Daoy (cell line): ENCODE measurements at places on chromosomes 6 and 20.

GRCh38 chr20:63318391-63319163 lies 25.6 kb downstream of the COL20A1 start:
- DNase-seq: no peak

DNA sequence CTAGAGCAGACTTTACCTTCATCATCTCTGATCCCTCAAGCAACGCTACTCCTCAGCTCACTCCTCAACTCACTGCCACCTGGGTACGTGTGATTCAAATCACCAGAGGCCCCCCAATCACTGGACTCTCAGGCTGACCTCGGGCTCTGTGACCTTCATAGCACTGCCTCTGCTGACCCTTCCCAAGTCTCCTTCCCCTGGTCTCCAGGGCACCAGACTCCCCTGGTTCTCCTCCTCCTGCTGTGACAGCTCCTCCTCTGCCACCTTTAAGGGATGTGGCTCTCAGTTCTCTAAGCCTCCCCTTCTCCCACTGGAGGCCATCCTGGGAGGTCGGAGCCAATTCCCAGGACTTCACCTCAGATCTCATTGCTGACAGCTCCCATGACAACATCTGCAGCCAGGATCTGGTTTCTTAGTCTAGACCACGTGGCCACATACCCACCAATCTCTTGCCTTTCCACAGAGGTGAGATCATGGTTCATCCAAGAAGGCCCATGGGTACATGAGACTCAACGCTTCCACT lies 90.4 kb downstream of the NFATC2 start:
- no peak for DNase-seq

- no peak for DNase-seq
These were observed 130.0 kb upstream of the SGK1 start for GRCh38 chr6:134447883-134448387.

- no peak for DNase-seq
These were observed 21.0 kb downstream of the ZC3H12D start for GRCh38 chr6:149463781-149464180.

DNA sequence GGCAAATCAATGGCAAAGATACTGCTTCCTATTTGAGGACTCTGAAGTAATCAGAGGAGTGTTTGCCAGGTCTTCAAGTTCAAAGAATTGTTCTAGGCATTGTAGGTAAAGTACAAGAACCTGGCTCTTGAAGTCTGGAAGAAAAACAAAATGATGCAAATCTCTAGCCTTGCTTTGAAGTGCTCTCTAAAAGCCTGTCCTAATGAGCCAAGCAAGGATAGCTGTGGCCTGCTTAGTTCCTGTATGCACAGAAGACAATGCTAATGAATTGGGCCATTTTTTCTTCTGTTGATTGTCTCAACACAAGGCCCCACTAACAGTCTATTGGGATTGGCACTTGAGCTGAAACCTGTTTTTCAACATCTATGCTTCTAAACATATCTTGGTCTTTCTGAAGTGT lies 165.0 kb upstream of the POU3F2 start:
- DNase-seq: no peak

DNA sequence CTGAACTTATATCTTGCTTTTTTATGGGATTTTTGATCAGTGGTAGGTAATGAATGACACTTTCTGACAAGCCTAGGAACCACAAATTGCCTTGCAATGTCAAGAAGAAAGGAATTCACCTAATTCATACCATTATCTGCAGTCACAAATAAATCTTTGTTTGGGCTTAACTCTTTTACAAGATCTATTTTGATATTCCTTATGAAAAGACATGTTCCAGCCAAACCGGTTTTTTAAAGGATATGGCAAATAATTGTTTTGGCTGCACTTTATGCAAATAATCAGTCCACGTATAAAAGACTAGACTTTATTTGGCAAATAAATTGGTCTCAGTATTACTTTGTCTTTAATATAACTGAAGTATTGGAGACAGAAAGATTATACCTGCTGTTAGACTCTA lies 771.7 kb upstream of the ADGRB3 start:
- no peak for DNase-seq

DNA sequence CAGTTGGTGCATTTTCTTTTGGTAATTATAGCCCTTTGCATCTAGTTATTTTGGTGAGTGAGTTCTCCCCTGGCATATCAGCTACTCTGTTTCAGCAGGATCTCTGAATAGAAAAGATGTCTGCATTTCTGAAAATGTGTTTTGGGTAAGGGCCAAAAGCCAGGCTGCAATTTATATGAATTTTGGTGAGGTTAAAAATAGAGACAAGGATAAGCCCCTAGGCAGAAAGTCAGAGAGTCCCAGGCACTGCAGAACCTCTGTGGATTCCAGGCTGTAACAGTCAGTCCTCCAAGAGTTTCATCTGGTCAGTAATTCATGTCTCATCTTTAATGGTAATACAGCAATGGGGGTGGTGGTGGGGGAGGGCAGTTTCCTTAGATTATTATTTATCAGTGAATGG lies 53.0 kb downstream of the HDGFL1 start:
- no peak for DNase-seq

DNA sequence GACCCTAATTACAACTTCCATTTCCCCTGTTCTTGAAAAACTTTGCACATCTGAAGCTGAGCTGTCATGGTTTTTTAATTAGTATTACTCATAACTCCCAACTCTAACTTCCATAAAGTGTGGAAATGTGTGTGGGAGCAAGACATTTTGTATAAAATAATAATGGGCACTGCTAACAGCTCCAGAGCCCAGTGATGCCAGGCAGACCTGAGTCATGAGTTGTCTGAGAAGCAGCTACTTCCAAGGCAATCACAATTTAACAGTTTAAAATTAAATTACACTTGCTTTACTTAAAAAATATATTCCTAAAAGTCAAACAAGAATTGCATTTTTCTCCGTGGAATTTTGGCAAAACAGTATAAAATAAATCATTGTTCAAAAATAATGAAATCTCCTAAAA lies 6.4 kb downstream of the SLC2A12 start:
- DNase-seq: peak; percentile 26

DNA sequence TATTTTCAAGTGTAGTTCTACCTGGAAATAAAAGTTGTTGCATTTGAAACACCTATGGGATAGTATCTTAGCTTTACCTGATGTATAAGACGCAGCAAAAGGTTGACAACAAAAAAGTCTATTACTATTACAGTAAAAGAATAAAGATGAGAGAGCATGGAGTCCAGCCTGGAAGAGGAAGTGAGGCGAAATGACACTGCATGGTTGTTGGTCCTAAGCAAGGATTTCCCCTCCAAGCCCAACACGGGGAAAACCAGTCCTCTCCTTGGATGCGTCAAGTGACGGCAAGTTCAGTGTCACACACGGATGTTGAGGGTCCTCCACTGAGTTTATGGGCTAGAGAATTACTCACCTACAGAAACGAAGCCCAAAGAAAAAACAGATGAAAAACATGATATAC lies 51.7 kb downstream of the COL11A2 start:
- DNase-seq: no peak

- DNase-seq: no peak
These were observed 40.1 kb downstream of the THEMIS start for GRCh38 chr6:127860723-127861122.

- DNase-seq: no peak
These were observed 127.5 kb downstream of the SOBP start for GRCh38 chr6:107617341-107617932.

GRCh38 chr6:143726015-143726647 lies 48.4 kb downstream of the PHACTR2 start:
- DNase-seq: no peak

GRCh38 chr20:43579861-43580793 lies 10.6 kb upstream of the IFT52 start:
- no peak for DNase-seq

- peak; percentile 58 for DNase-seq
These were observed 69.4 kb downstream of the PSMG4 start for GRCh38 chr6:3328145-3328544.

DNA sequence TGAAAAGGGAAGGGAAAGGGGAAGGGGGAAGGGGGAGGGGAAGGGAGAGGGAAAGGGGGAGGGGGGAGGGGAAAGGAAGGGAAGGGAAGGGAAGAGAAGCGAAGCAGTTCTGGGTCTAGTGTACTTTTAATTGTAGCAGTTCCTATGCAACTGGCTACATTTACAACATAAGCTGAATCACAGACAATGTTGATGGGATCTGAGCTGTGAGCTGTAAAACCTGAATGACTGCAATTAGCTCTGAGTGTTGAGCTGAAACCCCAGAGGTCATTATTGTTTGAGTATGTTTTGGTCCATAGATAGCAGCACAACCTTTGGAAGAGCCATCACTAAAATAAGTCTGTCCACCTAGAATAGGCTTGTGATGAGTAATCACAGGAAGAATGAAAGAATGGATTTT lies 7.2 kb upstream of the ABHD12 start:
- no peak for DNase-seq

DNA sequence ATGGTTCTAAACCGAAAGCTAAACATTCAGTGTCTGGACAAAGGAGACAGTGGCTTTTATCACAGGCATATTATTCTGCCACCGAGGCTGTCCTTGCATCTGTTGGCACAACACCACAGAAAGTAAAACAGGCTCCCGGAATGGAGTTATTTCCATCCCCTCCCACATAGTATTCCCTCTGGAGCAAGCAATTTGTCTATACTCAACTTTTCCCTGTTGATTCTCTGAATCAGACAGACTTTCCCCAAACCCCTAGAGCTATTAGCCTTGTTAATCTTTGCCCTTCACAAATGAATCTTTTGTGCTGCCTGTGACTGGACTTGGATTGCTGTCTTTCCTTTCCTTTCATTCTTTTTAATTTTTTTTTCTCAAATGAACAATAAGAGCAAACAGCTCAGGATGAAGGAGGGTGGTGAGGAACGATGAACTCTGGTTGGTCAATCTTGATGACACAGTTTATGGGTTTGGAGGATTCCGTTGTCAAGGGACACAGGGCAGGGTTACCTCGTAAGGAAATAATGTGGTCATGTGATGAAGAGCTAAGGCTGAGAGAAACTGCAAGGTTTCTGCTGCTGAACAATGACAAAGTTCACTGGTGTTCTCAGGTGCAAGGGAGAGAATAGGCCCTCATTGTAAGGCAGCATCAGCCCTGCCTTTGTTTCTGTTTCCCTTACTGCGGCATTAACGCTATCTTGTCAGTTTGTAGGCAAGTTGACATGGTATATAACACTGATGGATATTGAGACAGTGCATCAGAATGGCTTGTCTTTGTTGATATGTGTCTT lies 275.0 kb upstream of the BMP2 start:
- peak; percentile 16 for DNase-seq

DNA sequence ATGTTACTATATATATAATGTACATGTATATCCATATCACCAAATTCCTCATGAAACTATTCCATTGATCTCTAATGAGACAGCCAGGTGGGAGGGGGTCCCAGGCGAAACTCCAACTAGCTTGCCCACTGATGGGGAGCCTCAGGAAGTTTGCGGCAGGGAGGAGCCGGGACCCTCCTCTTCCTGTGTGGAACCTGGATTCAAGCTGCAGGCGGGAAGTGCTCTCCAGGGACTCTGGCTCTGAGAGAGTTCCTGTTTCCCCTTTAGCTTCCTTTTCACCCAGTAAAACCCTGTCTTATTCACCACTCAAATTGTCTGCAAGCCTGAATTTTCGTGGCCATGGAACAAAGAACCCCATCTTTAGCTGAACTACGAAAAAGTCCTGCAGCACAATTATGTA lies 152.2 kb downstream of the OPN5 start:
- no peak for DNase-seq

DNA sequence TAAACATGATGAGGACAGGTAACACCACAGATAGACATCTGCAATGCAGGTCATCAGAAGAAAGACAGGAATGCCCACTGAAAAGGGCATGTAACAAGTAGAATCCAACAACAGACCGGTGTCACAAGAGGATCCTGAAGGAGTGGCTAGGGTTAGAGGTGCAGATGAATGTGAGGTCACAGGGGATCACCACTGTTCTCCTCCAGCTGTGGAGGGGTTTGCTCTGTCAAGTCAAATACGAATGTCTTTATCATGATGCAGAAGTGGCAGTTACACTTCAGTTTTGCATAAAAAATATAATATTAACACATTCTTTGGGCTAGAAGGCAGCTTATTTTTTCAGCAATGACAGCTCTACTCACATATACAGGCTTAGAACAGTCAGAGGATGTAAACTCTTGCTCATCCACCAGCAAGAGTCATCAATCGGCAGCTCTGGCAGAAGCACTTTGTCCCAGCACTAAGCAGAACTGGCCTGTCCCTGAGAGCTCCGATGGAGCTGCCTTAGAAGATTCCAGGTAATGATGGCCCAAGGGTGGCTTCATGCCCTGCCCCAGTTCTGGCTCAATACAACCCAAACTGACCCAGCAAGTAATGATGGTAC lies 130.4 kb upstream of the TRAF3IP2 start:
- DNase-seq: no peak

DNA sequence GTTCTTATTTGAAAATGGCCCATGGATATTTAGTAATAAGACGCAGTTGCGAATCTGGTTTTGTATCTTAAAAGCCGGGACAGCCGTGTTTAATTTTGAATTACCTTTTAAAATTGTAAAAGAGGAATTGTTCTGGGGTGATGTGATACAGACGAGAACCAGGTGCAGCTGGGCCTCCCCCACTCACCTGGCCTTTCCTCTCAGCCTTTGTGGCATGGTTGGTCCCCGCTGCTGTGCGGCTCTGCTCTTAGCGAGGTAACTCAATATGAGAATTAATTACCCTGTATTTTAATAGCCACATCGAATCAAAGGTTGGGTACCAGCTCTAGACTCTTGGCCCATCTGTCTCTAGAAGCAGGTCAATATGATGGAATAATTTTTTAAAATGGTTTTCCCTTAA lies 56.5 kb upstream of the DACT2 start:
- no peak for DNase-seq

DNA sequence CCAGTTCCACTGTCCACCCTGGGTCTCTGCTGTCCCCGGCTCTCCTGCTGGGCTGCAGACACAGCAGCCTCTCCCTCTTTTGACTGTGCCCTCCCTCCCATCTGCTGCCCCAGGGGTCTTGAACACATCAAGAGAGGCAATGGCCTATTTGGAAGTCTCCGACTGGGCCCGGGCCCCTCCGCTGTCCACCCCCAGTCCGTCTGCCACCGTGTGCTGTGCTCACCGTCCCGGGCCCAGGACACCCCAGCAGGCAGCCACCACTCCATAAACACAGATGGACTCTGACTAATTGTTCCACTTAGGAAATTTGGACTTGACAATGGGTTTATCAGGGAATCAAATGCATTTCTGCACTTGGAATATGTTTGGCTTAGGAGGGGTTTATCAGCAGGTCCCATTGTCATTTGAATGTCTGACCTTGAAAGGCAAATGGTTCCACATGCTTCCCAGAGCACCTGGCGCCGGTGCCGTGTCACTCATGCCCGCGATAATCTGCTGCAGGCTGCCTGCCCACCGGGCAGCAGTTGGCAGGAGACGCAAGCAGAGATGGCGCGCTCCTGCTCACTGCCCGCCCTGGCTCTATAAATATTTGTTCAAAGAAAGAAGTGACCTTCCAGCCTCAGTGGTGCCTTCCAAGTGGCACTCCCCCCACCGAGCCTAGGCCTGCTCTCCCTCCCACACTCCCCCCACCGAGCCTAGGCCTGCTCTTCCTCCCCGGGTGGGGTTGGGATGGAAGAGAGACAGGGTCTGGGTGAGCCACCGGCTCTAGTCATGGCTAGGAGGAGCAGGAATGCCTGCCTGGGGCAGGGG lies 18.8 kb upstream of the FRMD1 start:
- no peak for DNase-seq

- no peak for DNase-seq
These were observed 78.9 kb downstream of the CRYBG1 start for GRCh38 chr6:106439459-106439858.

- peak; percentile 47 for DNase-seq
These were observed 7.3 kb upstream of the YTHDF1 start for GRCh38 chr20:63223121-63223825.

- DNase-seq: no peak
These were observed 4.4 kb upstream of the OLIG3 start for GRCh38 chr6:137498481-137499190.

GRCh38 chr6:44530910-44531234 lies 143.4 kb downstream of the CDC5L start:
- no peak for DNase-seq

GRCh38 chr6:112205427-112206109 lies 48.8 kb downstream of the LAMA4 start:
- DNase-seq: peak; percentile 92
